ENCODE measurements at places on chromosomes 2 and 18.

DNA sequence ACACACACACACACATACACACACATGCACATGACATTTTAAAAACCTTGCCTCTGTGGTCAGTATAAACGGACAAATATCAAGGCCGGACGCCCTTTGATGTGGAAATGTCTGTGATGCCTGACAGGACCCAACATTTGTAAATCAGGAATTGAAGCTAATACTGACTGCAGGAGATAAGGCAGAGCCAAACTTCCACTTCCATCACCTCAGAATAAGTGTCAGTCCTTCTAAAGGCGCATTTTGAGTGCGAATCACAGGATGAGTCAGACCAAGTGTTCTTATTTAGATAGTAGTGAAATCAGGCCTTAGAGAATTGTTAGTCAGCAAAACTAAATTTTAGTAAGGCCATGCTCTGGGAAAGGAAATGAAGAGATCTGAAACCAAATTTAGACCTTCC lies 211.7 kb upstream of the LRATD1 start:
- DNase-seq: no peak

DNA sequence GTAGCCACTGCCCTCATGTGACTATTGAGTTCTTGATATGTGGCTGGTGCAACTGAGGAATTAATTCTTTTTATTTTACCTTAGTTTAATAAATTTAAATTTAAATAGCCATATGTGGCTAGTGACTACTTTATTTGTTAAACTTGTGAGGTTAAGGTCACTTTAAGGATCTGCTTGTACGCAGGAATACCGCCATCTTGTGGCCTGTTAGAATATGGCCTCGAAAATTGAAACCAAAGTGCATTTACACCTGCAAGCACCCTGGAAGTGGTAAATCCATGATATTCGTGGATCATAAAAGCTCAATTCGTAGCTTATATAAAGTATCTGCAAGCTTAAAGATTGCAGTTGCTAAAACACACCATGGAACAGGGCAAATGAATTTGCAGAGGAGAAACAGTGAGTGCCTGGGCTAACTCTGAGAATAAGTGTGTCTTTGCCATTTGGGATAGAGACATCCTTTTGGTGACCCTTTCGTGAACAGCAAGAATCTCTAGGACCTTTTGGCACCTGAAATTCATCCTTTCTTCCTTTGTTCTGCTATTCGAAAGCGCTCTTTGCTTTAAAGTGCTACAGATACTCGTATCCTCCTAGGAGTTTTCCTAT lies 59.9 kb upstream of the REG3A start:
- peak; percentile 53 for DNase-seq

GRCh38 chr2:13545320-13545719 lies 828.6 kb downstream of the TRIB2 start:
- DNase-seq: no peak

- DNase-seq: no peak
Observed at GRCh38 chr2:203852760-203853159, 14.8 kb upstream of the CTLA4 start.

DNA sequence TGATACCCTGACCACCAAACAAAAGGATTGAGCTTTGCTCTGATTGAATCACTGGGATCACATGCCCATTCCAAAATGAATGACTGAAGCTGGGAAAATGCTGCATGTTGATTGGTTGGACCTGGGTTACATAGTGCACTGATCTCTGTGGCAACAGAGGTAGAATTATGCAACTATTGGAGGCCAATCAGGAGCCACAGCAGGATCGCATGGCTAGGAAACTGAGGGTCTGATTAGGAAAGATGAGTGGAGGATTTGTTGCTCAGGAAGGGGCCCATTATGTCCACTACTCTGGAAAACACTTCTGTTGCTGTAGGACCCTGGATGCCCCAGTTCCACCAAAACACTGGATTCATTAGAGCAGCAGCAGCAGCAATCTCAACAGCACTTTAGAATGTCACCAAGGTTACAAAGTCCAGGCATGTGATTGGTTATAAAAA lies 25.9 kb upstream of the SGPP2 start:
- peak; percentile 69 for DNase-seq

All from NCI-H345 (cell line).